Astrocyte of the spinal cord (primary cell): ENCODE measurements at places on chromosomes 4 and X.
A peak's percentile ranks its signal among the peaks of the same experiment; 100 is the strongest.

DNA sequence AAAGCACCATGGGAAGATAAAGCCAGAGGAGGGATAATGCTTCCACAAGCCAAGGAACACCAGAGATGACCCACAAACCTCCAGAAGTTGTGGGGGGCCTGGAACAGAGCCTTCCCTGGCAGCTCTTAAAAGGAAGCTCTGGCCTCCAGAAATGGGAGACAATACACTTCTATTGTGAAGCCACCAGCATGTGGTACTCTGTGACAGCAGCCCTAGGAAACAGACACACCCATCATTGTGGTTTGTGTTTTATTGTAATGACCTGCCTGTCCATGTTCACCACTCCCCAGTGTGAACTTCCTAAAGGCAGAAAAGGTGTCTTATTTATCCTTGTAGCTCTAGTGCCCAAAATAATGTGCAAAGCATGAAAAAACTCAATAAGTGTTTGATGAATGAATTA lies 264.1 kb upstream of the GATB start:
- DNase-seq = no peak

DNA sequence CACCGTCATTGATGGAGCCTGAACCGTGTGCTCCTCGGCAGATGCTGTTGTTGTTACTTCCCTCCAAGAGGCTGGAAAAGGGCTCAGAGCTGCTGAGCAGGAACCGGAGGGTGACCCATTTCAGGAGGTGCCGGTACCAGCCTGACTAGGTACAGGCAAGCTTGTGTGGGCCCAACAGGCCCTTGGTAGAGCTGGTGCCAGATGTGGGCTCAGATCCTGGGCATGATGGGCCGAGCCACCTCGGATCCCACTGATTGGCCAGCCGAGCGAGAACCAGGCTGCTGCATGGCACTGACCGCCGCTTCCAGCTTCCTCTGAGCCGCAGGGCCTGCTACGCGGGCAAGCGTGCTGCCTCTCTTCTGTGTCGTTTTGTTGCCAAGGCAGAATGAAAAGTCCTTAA lies 33.7 kb downstream of the NOP14 start:
- no peak for DNase-seq

- peak; percentile 20 for DNase-seq
Observed at GRCh38 chr4:42995343-42995944, 102.9 kb downstream of the GRXCR1 start.

DNA sequence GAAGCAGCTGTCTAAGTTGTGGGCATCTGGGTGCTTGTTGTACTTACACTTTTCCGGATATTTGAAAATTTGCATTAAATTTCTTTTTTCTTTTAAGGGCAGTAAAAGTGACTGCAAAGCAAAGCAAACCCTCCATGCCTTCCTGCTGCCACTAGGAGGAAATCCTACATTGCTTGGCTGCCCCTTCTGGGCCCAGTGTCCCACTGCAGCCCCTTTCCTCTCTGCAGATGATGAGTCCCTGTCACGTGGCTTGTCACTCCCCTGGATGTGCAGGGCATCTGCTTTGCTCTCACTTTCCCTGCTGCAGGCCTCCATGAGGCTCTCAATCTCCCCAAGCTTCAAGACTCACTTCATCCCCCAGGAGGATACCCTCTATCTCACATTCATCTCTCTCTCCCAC lies 12.7 kb downstream of the TSR2 start:
- peak; percentile 2 for DNase-seq

DNA sequence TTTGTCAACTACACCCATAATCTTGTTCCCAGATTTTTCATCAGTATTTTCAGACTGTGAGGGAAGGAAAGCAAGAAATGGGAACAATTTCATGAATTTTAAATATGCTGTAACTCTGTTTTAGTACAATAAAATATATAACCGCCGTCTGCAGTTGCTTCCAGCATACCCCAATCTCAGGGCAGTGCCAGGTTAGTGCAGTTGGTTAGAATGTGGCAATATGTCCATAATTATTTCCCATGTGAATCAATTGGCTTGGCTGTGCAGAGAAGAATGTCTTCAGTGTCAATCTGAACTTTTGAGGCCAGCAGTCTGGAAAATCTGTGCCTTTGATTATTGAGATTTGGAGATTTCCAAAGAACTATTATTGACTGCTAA lies 5.0 kb upstream of the MMAA start:
- no peak for DNase-seq

GRCh38 chr4:140829825-140830224 lies 73.6 kb upstream of the TBC1D9 start:
- no peak for DNase-seq

- peak; percentile 20 for DNase-seq
Observed at GRCh38 chrX:11481035-11481434, 184.7 kb downstream of the ARHGAP6 start.

DNA sequence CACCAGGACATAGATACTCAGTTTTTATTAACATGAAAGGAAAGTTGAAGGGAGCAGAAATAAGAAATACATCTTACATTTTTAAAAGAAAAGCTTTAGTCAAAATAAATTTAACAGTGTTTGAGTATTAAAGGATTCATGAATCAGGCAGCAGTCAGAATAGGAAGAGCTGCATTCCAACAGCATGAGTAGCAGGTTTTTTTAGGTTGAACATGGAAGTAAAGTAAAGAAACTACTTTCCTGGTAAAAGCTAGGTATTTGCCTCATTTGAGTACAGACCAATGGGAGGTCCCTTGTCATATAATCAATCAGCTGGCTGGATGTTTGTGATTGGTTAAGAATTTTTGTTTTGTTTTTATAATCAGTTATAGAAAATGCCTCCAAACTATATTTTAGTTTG lies 645.9 kb upstream of the INTU start:
- DNase-seq = peak; percentile 66

- DNase-seq = no peak
Observed at GRCh38 chrX:120749141-120749846, 119.4 kb upstream of the C1GALT1C1 start.

DNA sequence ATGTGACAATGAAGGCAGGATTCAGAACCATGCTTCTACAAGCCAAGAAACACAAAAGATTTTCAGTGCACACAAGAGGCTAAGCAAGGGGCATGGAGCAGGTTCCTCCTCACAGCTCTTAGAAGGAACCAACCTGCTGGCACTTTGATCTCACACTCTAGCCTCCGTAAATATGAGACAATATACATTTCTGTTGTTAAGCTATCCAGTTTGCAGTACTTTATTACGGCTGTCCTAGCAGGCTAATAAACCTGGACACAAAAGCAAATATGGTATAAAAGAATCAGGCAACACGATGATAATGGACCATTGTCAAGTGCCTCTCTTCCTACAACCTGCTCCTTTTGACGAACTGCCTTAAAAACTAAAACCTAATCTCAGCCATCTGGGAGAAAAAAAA lies 114.5 kb downstream of the ZAR1 start:
- DNase-seq = no peak

- no peak for DNase-seq
Observed at GRCh38 chrX:3527811-3528210, 181.4 kb upstream of the MXRA5 start.

DNA sequence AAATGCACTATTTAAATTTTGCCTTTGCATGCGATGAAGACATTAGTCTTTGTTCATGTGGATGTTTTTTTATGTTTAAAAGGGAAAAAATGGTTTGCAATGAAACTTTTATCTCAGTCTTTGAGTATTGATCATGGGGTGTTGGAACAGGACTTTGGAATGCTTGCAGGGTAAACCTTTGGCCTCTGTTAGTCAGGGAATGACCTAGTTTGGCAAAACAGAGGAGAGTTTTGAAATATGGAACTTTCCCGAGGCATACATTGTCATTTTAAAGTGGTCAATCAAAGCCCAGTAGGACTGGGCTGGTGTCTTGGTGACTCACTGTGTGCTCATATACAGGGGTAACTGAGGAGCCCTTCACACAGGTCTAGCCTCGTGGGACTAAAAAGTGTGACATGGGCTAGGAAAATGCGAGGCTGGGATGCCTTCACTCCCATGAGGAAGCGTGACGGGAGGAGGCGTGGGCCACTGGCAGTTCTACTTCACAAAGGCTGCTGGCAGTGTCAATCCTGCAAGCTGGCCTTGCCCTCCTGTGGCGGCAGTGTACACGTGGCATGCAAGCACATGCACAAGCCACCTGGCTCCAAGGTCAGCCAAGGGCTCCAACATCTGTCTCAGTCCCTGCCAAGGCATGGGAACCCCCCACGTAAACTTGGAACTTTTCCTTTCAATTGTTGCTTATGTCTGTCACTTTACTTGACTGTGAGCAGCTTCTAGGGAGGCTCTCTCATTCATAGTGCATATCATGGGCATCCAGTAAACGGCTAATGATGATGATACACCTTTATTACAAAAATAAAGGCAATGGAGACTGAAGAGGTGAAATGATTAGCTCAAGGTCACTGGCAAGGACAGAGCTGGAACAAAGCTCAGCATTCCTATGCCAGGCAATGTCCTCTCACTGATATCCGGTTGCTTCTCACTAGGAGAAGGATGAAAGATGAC lies 5.2 kb upstream of the F11 start:
- no peak for DNase-seq

DNA sequence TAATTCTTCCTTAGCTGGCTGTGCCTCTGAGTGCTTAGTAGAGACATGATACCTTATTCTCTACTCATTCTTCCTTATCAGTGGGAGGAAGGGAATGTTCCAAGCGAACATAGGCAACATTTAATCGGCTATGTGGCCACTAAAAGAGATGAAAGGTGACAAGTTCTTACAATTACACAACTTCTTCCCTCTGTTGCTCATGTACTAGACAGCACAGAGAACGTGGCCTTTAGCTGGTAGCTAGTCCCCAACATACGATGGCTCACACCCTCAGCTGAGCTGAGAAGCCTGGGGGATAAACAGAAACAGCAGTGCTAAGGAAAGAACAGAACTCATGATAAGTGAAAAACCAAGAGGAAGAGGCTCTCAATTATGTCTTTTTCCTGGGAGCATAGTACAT lies 52.2 kb downstream of the APOO start:
- no peak for DNase-seq

DNA sequence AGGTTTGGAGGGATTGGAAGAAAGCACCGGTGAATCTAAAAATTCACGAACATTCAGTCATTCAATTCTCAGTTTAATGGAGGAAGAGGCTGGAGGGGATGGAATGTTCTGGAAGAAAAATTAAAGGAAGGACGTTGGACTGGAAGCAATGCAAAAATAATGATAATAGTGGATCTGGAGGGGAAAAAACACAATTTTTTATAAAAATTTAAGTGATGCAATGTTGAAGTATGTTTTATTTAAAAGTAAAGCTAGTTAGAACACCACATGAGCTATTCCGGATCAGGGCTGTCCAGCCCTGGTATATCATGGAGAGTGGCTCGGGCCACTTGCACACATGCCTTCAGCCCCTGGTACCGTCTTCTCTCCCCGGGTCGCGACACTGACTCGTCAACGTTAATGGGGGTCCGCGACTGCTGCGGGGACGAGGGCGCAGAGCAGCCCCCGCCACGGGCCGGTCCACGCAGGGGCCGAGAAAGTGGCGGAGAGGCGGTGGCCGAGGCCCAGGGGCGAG lies 204.6 kb downstream of the TENM3 start:
- DNase-seq = no peak

GRCh38 chr4:40576651-40577480 lies 52.8 kb downstream of the RBM47 start:
- DNase-seq = peak; percentile 82

DNA sequence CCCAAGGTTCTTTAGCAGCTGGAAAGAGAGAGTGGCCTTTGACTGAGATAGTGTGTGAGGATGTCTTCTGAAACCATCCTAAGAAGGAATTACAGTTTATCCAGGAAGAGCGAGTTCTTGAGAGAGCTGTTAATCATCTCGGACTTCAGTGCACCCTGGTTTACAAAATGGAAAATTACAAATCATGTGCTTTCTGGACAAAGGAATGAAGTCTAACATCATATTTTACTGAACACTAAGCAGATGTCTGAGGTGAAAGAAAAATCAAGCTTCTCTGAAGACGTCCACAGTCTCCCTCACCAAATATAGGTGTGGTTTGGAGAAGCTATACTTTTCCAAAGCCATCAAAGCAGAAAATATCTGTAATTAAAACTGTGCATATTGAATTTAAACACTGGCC lies 30.8 kb upstream of the CYP2U1 start:
- DNase-seq = no peak

DNA sequence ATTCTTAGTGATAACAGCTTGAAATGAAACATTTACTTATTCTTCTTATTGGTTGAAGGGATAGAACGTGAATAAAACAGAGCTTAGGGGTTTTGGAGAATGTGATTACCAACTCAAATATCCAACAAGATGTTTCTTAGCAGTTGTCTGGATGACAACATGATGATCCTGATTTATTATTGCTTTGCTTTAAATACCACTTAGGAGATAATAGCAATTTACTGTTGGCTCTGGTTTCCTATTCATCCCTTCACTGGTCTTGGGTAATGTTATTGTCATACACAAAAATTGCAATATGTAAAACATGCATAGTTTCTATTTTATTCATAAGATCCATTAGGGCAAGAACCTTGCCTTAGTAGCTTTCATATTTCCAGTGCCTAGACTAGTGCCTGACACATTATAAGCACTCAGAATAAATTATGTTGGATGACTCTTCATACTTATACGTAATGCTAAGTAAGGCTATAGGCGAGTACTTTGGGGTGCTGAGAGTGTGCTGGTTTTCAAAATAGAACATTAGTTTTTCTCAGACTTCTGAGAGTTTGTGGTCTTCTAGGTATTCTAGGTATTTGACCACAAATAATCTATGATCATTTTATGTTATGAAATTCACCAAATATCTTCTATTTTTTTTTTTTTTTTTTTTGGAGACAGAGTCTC lies 58.6 kb upstream of the PGRMC2 start:
- no peak for DNase-seq

GRCh38 chr4:125243789-125244397 lies 70.9 kb upstream of the FAT4 start:
- peak; percentile 17 for DNase-seq

DNA sequence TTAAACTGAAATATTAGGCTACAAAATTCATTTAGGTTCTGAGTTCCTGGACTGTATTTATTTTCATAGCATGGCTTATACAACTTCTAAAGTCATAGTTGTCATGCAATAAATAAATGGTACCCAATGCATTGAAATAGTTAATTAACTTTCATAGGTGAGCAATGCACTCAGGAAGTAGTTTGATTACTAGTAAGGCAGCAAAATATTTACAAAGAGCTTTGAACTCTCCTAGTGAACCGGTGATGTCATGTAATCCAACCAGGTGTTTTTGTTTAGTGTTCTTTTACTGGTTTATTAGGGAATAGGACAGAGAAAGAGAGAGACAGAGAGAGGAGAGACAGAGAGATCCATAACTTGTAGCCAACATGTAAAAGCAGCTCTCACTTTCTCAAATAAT lies 228.6 kb upstream of the CTSO start:
- no peak for DNase-seq

- peak; percentile 3 for DNase-seq
Observed at GRCh38 chrX:19791562-19791961, 95.8 kb downstream of the SH3KBP1 start.
